Hematopoietic multipotent progenitor cell (in vitro differentiated cells): ENCODE measurements at places on chromosomes 3 and 15.

GRCh38 chr3:98328933-98329332, 24.7 kb upstream of the OR5K4 start:
- DNase-seq: no peak

DNA sequence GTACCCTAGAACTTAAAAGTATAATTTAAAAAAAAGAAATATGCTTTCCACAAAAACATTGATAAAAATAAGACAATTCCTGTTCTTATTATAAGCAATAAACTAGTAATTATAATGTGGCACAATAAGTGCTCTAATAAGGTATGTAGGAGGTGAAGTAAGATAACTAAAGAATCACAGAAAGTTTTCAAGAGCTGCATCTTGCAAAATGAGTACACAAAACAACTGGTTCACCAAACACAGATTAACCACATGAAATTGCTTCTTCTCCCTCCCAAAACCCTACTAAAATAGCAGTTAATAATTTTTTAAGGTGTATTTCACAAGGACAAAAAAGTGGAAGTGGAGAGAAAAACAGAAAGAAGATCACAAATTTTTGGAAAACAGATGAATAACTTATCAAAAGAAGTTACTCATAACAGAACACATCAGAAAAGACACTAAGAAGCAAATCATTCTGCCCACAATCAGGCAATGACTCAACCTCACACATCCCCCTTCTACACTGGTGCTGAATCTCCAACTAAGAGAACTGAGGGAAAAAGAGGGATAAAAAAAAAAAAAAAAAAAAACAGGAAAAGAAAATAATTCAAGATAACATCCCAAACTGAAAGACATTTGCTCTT, 64.2 kb downstream of the TBC1D5 start:
- DNase-seq: no peak

GRCh38 chr3:141812586-141812985, 49.4 kb downstream of the GRK7 start:
- no peak for DNase-seq

GRCh38 chr3:25903371-25904129, 113.7 kb downstream of the OXSM start:
- DNase-seq: no peak

DNA sequence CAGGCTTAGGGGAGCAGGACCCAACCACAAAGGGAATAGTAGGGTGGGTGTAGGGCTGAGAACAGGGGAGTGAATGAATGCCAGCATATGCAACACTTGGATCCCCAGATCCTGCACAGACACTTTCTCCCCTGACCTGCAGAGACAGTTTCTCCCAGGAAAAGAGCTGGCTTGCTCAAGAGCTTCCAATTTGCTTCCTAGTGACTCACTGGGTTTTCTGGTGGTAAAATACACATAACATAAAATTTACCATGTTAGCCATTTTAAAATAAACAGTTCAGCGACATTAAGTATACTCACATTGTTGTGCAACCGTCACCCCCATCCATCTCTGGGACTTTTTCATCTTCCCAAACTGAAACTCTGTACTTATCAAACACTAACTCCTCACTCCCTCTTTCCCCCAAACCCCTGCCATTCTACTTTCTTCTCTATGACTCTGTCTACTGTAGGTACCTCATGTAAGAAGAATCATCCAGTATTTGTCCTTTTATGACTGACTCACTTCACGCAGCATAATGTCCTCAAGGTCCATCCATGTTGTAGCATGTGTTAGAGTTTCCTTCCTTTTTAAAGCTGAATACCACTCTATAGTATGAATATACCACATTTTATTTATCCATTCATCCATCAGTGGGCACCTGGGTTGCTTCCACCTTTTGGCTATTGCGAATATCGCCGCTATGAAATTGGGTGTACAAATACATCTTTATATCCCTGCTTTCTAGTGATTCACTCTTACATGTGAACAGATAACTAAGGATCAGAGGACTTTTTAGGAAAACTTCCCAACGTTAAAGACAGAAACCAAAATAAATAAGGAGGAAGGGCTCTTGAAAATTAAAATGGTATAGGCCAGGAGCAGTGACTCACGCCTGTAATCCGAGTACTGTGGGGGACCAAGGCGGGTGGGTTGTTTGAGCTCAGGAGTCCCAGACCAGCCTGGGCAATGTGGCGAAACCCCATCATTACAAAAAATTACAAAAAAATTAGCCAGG, 95.6 kb upstream of the TJP1 start:
- DNase-seq: no peak

- no peak for DNase-seq
Observed at GRCh38 chr15:64552281-64552948, 92.0 kb downstream of the ZNF609 start.

- DNase-seq: no peak
Observed at GRCh38 chr3:1010228-1010627, 82.6 kb upstream of the CNTN6 start.

GRCh38 chr3:159144891-159145290, 343.0 kb downstream of the MFSD1 start:
- no peak for DNase-seq

DNA sequence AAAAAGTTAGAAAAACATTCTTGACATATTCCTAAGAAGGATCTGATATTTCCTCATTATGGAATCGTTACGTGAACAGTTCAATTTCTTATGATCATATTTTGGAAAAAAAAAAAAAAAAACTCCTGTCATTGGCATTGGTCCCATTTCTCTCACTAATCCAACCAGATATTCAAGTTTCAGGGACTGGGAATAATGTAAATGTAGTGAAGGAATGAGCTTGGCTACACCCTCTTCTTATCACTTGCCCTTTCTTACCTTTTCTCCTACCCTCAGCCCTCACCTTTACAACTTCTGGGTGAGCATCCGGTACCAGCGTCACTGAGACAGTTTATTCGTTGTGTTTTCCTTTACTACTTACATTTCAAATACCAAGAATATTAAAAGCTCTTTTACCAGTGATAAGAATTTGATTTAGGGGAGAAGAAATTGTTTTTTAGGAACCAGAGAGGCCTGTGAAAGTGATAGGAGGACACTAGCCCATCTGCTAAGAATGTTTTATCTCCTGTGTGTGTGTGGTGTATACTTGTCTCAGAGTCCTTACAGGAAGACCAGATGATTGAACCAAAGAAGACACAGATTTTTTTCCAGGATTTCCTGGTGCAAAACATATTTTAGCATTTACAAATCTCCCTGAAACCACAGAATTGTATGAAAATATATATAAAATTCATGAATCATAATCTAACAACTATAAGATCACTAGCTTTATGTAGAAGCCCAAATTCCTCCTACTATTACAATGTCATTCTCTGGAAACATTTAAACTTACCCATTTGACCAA, 946.7 kb downstream of the ZPLD1 start:
- DNase-seq: no peak

DNA sequence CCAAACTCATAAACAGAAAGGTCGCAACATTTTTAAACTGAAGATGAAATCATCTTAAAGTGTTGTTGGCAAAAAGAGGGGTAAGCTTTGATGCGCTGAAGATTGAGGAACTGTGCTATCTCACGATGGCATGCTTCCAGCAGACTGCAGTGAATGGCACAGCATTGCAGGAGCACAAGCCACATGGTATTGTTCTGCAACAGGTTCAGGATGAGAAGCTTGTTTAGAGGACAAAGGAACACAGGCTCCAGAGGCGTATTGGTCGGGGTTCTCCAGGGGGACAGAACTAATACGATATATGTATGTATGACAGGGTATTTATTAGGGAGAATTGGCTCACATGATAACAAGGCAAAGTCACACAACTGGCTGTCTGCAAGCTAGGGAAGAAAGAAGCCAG, 13.8 kb upstream of the PLD1 start:
- DNase-seq: no peak

GRCh38 chr15:28252831-28253230, 69.1 kb downstream of the HERC2 start:
- DNase-seq: no peak

GRCh38 chr3:134083008-134083407, 53.3 kb upstream of the SLCO2A1 start:
- no peak for DNase-seq

DNA sequence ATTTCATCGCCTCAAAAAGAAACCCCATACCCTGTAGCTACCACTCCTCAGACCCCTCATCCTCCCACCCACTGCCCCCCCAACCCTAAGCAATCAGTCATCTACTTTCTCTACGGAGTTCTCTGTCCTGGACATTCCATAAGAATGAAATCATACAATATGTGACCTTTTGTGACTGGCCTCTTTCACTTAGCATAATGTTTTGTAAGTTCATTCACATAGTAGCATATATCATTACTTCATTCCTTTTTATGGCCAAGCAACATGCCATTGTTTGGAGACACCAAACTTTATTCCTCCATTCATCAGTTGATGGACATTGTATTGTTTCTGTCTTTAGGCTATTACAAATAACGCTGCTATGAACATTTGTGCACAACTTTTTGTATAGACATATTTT, 64.2 kb downstream of the TNIK start:
- DNase-seq: no peak

DNA sequence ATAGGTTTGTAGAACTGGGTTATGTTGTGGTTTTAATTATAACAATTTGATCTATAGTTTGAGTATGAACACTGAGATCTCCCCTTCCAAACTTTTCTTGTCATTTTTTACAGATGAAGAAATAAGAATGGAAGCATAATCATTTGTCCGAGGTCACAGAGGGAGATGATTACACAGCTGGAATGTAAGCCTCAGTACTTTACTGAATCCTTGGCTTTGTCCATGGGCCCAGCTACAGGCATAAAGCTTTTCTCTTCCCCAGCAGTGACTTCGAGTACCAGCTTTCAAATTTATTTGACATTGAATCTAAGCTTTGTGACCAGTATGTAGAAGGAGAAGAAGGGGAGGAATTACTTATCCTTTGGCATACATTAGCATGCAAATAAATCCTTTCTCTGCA, 80.9 kb upstream of the DCBLD2 start:
- DNase-seq: no peak

DNA sequence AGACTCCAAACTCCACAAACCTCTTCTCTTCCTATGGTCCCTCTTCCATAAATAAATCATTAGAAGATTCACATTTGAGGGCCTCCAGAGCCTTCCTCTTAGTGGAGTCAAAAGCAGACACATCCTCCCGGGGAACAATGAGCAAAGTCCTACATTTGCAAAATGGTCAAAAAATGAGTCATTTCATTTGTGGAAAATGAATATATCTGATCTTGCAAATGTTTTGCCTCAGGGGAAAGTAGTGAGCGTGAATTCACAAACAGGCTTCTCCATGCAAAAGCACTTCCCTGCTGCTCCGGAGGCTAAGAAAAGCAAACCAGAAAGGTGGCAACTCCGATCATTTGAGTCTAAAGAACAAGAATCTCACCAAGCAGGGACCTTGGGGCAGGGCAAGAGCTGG, 86.7 kb upstream of the IQSEC1 start:
- no peak for DNase-seq

DNA sequence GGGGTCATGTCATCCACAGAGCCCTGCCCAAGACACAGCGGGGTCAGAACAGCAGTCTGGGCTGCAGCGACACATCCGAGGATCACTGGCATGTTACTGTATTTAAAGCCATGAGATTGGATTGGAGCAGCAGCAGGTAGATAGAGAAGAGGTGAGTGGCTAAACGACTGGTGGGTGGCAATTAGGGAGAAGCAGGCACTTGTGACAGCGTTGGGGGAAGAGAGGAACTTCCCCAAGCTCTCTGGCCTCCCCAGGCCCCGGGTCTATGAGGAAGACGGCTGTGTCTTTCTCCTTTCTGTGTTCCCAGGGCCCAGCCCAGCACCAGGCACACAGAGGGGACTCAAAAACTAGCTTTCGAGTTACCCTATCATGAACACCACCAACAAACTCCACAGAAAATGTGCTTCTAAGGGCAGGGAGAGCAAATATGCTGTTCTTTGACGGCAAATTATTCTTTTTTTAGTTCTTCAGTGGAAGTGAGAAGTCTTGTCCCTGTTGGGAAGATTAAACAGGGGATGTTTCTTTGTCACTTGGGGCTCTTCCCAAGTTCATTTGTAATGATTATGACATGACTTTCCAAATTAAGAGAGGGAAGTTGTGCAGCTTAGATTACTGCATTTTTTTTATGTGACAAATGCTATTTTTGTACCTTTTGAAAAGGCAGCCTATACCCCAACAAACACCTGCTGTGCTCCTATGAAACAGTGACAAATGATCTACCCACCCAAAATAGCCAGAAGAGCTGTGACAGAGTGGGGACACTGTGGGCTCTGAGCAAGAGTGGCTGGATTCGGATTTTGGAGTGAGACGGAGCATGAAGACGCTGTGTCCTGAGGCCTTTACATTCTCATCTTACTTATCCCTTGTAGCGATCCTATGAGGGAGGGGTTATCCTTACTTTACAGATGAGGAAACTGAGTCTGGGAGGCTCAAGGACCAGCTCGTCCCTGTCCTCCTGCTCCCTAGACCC, 7.2 kb upstream of the SYNM start:
- DNase-seq: no peak

GRCh38 chr3:130991126-130991525, 35.5 kb downstream of the ASTE1 start:
- DNase-seq: no peak

- DNase-seq: no peak
Observed at GRCh38 chr3:99637016-99637367, 1.4 kb upstream of the COL8A1 start.

GRCh38 chr3:22886439-22887068, 316.6 kb upstream of the UBE2E2 start:
- DNase-seq: no peak

- DNase-seq: peak; percentile 41
Observed at GRCh38 chr3:37559461-37559860, 302.2 kb upstream of the CTDSPL start.

DNA sequence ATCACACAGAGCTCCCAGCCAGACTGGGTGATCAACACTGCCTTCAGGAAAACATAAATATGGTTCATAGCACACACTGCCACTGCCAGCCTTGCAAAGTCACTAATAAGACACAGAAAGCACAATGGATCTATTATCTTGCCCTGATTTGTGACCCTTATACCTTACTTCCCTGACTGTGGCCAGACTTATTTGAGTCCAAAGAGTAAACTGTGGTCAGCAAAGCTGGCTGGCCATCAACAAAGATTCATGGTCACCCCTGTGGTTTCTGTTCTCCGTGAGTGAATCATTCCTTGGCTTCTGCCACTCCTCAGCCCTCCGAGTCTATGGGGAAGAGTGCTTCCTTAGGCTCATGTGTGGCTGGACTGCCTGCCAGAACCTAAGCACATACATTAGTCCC, 437.7 kb downstream of the RAP2B start:
- DNase-seq: no peak

GRCh38 chr3:87088993-87089841, 98.3 kb upstream of the VGLL3 start:
- DNase-seq: peak; percentile 66

- no peak for DNase-seq
Observed at GRCh38 chr3:151499168-151499567, 38.3 kb upstream of the IGSF10 start.

- no peak for DNase-seq
Observed at GRCh38 chr3:35658686-35659085, 19.4 kb downstream of the ARPP21 start.

- DNase-seq: no peak
Observed at GRCh38 chr3:51896607-51897305, 6.4 kb downstream of the IQCF1 start.

GRCh38 chr3:29683018-29683993, 402.4 kb downstream of the RBMS3 start:
- DNase-seq: peak; percentile 4
